ENCODE measurements at places on chromosomes 1 and 21.

GRCh38 chr1:87950369-87950768 lies 621.7 kb downstream of the LMO4 start:
- DNase-seq: no peak

DNA sequence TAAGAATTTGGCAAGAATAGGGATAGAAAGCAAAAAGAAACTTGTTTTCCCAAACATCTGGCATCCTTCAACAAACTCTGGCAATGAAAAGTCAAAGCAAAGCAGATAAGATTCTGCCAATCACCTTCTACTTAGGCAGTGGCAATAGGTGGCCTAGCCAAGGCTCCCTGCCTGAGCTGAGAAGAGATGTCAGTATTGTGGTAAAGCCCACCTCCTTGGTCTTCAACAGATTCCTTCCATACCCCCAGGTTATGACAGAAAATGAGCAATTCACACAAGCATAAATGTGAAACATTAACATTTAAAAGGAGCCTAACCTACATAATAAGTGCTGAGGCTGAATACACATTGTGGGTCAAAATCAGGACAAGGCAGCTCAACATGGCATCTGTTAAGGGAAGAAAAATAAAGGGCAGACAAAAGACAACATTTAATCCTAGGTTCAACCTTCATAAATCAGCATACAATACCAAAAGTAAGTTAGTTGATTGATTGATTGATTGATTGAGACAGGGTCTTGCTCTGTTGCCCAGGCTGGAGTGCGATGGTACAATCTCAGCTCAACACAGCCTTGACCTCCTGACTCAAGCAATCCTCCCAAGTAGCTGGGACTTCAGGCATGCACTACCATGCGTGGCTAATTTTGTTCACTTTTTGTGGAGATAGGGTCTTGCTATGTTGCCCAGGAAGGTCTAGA lies 123.1 kb downstream of the AKT3 start:
- DNase-seq: no peak

DNA sequence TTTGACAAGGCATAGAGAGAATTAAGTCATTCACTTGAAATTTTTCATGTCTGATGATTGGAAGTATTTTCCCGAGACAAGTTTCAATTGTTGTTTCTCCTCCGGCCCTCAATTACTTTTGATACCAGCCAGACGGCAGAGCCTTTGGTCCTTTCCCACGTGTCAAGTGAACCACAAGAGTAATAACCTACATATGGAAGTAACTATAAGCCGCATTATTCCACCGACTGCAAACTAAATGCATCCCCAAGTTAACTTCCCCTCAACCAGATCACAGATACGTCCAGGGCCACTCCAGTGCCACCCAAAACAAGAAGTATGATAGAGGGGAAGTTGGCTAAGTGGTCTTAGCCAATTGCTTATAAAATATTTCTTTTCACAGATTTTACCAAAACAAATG lies 20.2 kb downstream of the COLGALT2 start:
- DNase-seq: no peak

DNA sequence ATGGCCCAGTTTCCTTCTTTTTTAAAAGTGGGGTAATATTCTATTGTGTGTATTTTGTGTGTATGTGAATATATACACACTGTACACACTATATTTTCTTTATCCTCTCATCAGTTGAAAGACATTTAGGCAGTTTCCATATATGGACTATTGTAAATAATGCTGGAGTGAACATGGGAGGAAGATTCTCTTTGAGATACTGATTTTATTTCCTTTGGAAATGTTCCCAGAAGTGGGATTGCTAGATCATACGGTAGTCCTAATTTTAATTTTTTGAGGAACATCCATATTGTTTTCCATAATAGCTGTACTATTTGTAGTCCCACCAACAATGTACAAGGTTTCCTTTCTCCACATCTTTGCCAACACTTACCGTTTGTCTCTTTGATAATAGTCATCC lies 51.0 kb downstream of the F3 start:
- DNase-seq: no peak

GRCh38 chr21:31201144-31201543 lies 142.9 kb downstream of the TIAM1 start:
- no peak for DNase-seq

GRCh38 chr1:204408074-204408507 lies 3.5 kb downstream of the PPP1R15B start:
- DNase-seq: no peak

- no peak for DNase-seq
Observed at GRCh38 chr1:218274511-218274910, 10.6 kb upstream of the RRP15 start.

- no peak for DNase-seq
Observed at GRCh38 chr1:41109310-41110197, 88.0 kb upstream of the SLFNL1 start.

- DNase-seq: no peak
Observed at GRCh38 chr1:207840380-207840779, 70.5 kb downstream of the CD34 start.
